Epithelial cell of proximal tubule (primary cell): ENCODE measurements at places on chromosomes 11 and 22. TPM values are rescaled to one million over a fixed set of nuclear protein-coding genes. Genes with fewer than 3 reads are reported as not detected.

- no peak for DNase-seq
Observed at GRCh38 chr11:92137747-92138146, 86.9 kb upstream of the FAT3 start.

MUC5AC gene
- not detected in 2 replicates for total RNA-seq

DNA sequence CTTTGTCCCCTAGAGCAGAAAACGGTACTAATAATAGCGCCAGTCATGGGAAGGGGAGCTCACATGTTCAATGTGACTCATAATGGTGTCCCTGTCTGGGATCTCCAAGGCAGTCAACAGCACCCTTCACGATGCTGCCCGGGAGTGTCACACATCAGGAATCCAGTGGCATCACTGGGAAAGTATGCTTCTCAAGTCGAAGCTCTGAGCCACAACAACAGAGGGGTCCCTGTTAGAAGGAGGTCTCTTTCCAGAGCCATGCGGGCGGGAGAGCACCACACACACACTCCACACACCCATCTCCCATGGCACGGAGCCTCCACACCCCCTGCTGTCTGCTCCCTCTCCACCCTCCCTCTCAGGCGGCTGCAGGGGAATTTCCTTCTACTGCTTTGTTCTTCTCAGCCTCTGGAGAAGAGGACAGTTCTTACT lies 119.7 kb downstream of the ETS1 start:
- peak; percentile 99 for DNase-seq

SLC22A8 gene
- not detected in 2 replicates for total RNA-seq

- DNase-seq = peak; percentile 15
Observed at GRCh38 chr22:22397292-22397870, 111.2 kb downstream of the ZNF280B start.

- DNase-seq = no peak
Observed at GRCh38 chr22:32204040-32204855, 625 bp downstream of the RFPL2 start.

DNA sequence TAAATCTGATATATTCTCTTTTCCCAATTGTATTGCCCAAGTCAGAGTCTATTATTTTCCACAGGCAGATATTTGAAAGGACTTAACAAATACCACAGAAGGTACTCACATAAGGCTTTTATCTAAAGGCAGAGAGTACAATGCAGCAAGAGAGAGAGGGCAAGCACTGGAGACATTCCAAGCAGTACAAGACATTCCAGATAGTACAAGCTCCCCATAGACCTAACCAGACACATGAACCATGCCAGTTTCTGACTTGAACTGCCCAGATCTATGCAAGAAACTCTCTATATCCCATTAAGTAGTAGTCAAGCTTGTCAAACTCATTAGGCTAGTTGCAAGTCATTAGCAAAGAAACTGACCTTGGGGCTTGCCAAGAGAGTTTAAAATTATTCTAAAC lies 11.2 kb upstream of the MS4A6E start:
- DNase-seq = no peak

GRCh38 chr11:13009921-13010748 lies 1.0 kb downstream of the RASSF10 start:
- DNase-seq = no peak

DNA sequence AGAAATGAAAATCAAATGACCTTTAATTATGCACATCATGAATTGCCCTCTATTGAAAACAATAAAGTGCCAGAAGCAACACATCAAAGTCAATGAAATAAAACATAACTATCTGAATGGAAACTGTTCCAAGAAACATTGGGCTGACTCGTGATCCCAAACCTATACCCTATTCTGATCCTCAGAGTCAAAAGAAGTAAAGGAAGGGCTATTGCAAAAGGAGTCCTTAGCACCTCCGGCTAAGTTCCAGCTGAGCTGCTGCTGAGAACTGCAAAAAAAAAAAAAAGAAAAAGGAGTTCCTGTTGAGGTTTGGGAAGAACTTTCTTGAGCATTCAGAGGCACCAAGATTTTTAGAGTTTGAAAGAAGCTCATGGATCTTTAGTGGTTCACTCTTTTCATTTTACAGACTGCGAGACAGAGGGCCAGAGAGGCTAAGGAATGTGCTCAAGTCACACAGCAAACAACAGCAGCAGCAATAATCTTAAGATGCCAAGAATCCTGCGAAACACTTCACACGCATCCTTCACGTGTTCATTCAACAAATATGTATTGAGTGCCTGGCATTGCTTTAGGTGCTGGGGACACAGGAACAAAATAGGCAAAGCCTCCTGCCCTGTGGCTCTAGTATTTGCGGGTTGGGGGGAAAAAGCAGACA lies 841 bp upstream of the TMPRSS13 start:
- no peak for DNase-seq

CD3D gene
- not detected in 2 replicates for total RNA-seq

- peak; percentile 15 for DNase-seq
Observed at GRCh38 chr11:121024989-121025388, 1.1 kb downstream of the TBCEL start.

ELMOD1 gene
- 0.07 TPM in 1 of 2 replicates, not detected in the other for total RNA-seq

DNA sequence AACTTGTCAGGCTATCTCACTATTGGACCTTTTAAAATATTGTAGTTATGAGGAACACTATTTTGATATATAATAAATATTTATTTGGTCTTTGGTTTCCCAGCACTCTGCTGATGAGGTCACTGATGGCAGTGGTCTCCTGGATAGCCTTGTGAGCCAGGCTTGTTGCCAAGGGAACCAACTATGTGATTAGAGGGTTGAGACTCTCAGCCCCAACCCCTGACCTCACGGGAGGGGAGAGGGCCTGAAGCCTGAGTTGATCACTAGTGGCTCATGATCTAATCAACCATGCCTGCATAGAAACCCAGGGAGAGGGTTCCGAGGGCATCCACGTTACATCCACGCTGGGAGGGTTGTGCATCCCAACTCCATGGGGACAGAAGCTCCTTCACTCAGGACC lies 10.8 kb downstream of the PANX1 start:
- no peak for DNase-seq

GRCh38 chr11:131488238-131488637 lies 117.8 kb downstream of the NTM start:
- DNase-seq = peak; percentile 13

CHADL gene
- 0.87 and 1.3 TPM in 2 replicates for total RNA-seq

GRCh38 chr11:123416566-123416965 lies 13.5 kb upstream of the GRAMD1B start:
- DNase-seq = no peak

- DNase-seq = no peak
Observed at GRCh38 chr11:128341280-128342248, 245.8 kb downstream of the ETS1 start.

DNA sequence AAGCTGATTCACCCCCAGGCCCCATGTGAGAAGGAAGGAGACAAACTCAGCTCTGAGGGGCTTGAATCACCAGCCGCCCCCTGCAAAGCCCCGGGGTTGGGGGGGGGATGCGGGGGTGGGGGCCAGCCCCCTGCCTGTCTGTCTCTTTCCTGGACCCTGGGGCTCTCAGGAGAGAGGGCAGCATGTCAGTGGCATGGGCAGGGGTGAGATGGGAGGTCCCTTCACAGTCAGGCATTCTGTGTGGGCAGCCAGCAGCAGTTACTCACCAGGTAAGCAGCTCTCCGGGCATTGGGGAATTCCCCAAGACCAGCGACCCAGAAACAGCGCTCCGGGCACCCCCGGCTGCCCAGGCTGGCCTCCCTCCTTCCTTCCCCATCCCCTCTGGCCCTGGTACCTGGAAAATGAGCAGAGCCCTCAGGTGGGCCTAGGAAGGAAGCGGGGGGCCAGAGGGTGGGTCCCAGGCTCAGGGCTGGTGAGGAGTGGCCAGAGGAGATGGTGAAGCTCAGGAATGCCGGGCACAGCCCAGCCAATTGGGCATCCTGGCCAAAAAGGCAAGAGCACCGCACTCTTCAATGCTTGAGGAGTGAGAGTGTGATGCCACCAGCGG lies 4.2 kb upstream of the LIF start:
- peak; percentile 69 for DNase-seq

- DNase-seq = no peak
Observed at GRCh38 chr11:19187833-19188258, 13.9 kb downstream of the CSRP3 start.

CCDC89 gene
- total RNA-seq = 0.51 TPM in 1 of 2 replicates, not detected in the other

DNA sequence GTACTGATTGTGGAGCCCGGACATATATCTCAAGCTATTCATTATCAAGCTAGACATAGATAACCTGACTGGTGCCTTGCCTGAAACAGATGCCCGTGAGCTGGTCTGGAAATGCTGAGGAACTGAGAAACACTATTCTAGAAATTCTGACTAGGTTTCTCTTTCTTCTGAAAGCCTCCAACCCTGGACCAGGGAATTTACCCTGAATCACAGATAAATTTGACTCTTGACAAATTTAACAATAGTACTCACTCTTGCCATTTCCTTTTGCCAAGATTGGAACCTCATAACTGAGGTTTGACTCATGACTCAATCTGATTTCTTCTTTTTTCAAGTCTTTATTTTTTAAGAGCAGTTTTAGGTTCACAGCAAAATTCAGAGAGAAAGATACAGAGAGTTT lies 189.6 kb upstream of the SYN3 start:
- no peak for DNase-seq

- no peak for DNase-seq
Observed at GRCh38 chr22:24107661-24108060, 73.6 kb upstream of the SUSD2 start.

DNA sequence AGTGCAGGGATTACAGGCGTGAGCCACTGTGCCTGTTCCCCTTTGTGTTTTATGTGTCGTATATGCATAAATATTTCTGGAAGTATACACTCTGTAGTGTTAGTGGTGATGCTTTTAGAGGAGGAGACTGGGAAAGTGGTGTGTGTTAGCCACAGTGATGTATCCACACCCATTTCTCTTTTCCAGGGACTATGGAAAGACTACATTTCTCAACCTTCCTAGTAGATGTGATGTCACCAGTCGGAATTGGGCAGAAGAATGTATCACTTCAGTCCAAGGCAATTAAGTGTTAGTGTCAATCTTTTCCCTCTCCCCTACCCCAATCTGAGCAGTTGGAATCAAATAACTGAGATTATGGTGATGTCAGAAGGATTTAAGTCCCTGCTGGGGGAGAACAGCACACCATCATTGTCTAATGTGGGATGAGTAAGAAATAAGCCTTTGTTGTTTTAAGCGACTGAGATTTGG lies 5.8 kb upstream of the ATG16L2 start:
- DNase-seq = no peak

- no peak for DNase-seq
Observed at GRCh38 chr11:91305402-91305801, 919.2 kb upstream of the FAT3 start.

DNA sequence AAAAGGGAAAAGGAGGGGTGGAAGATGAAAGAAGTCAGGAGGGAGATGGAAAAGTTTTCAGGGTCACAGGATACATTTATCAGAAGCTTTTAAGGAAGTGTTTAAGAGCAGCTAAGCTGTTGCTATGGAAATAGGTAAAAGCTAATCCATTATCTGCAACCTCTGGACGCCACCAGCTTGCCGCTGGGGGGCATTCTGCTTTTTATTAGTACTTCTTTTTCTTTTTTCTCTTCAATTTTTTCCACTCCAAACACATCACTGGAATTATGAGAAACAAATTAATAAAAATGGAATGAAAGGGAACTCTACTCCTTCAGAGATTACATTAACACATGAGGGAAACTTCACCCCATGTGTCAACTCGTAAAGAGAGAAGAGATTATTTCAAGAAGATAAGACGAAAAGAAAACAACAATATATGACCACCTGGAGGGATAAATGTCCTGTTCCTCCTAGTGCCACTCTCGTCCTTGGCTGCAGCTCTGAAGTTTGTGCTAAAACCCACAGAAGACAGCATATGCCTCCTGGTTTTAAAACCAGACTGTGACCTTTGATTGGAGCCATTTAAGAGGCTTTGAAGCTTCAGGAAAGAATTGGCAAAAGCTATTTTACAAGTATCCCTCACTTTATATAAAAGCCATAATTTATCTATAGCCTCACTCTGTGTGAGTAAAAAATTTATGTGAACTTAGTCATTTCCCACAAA lies 972.8 kb downstream of the OPCML start:
- no peak for DNase-seq
